ENCODE measurements at places on chromosomes 3 and 15.

- no peak for DNase-seq
Observed at GRCh38 chr15:29208352-29208751, 61.3 kb downstream of the NSMCE3 start.

- DNase-seq = no peak
Observed at GRCh38 chr15:60326824-60327654, 70.7 kb downstream of the ANXA2 start.

GRCh38 chr3:150933473-150933995 is 28.3 kb upstream of the MINDY4B start:
- DNase-seq = no peak

DNA sequence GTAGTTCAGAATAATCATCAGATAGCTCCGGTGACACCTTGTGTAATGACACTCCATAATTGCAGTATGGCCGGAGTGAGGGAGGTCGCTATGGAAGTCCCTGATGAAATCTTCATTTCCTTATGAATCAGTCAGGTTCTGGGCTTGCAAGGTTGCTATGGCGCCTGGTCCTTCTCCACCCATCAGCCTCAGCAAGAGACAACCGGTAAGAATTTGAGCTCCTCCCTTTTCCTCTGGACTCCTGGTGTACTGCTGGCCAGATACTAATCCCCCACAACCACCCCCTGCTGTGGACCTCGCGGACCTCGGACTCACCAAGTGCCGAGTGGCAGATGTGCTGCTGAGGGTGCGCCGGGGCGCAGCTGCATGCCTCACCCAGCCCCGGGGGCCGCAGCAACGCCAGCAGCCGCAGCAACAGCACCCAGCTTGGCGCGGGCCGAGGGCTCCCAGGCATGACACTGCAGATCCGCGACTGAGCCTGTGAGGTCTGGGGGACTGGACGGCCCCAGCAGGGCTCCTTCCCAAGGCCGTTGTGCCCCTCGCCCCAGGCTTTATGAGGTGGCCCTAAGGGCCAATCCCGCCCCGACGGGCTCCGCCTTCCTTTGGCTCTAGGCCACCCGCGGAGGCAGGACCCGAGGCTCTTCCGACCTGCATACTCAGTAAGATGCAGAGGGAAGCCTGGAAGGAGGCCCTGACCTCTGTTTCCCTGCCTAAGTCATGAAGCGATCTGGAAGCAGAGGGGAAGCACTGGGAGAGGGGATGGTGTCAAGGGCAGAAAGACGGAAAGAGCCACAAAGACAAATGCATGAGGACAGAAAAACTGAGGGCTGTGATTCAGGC is at the start of gene TIMP4:
TIMP4 (minus strand) TSS at position 526 of the 840 bp plus-strand sequence; CDS start at position 454, 72 bp downstream.
- no peak for DNase-seq

GRCh38 chr15:74893627-74894026 is 3.8 kb downstream of the MPI start:
- DNase-seq = no peak

GRCh38 chr3:17398959-17399551 is 343.4 kb downstream of the TBC1D5 start:
- no peak for DNase-seq

GRCh38 chr3:127801731-127802313 is 20.5 kb downstream of the MGLL start:
- DNase-seq = no peak

- DNase-seq = no peak
Observed at GRCh38 chr3:172380632-172381031, 67.6 kb downstream of the GHSR start.

DNA sequence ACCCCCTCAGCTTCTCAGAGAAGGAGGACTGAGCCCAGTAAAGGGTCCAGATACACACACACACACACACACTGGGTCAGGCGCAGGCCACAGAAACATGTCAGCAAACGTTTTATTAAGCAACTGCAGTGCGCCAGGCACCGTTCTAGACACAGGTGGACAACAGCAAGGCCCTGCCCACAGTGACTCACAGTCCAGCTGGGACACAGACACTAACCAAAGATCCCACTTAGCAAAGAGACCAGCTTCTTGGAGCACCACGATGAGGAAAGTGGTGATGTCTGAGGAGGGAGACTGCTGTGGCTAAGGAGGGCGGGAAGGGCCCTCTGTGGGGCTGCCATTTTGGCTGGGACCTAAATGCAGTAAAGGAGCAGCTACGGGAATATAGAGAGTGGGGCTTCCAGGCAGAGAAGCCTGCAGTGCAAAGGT is 2.8 kb upstream of the VILL start:
- DNase-seq = no peak

DNA sequence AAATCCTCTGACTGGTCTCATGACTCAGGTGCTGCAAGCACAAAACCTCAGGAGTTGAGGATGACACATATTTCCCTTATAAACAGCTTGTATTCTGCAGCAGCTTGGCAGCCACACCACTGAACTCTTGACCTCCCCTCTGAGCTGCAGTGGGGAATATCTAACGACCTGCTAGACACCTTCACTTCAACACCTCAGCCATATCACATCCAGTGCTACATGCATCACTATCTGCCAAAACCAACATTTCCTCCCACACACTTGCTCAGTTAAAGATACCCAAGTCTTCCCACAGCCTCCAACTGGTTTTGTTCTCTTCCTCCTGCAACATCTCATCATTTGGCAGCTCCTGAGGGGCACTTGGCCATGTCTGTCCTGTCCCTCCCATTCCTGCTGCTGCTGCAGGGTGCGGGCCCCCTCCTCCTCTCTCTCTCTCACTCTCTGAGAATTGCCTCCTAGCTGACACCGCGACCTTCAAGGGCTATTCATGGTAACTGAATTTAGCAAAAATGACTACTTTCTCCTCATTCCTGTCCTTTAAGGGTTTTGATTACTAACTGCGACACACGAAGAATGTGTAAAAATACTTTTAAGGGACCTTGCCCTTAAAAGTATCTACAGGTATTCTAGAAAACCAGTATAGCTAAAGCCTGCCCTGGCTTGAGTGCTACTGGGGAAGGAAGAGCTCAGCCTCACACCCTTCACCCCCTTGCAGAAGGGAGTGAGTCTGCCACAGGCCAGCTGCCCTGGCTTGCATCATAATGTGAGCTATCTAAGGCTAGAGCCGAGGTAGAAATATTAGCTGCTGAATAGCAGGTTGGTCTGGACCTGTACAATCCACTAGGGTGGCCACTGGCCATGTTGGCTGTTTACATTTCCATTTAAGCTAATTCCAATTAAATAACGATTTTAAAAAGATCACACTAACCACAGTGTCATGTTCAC is 5.0 kb upstream of the CCR9 start:
- no peak for DNase-seq

DNA sequence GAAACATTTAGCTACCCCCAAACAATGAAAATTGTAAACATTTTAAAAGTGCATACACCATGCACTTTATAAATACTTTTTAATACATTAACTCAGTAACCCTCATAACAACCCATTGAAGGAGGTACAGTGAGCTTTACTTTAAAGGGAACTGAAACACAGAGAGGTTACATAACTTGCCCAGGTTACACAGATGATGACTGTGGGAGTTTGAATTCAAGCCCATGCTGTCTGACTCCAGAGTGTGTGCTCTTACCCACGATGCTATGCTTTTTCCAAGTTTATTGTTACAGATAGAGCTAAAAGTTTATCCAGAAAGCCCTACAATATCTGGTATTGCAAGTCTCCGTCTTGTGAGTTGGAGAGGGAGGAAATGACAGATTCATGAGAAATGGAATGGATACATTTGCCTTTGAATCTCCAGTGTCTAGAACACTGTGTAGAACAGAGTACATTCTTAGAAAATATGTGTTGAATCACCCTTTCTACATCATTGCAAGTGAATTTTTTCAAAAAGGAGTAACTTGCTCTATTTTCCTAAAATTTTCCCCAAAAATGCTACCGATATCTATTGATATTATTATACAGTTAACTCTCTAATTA is 428.3 kb downstream of the NAALADL2 start:
- DNase-seq = no peak

- DNase-seq = peak; percentile 60
Observed at GRCh38 chr3:146322216-146322817, 71.4 kb upstream of the PLSCR4 start.

DNA sequence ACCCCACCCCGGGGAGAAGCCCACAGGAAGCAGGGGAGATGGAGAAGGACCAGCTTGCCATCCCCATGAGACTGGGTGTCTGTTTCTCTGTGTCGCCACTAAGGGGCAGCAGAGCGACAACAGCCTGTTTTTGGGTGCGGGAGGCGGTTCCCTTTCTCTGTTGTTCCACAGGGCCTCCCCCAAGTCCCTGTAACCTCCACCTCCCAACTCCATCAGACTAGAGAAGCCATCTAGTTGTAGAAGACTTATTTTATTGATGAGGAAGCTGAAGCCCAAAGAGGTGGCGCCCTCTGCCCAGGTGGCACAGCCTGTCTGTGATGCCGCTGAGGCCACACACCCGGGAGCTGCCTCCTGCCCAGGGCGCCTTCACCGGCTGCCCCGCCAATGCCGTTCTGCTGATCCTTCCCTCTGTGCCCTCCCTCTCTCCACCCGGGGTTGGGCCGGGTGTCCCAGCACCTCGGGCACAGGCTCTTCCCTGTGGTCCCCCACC is 3.9 kb upstream of the CCDC9B start:
- DNase-seq = no peak

All from fibroblast of skin of left biceps (primary cell).